ENCODE measurements at places on chromosomes 5 and 9.

- DNase-seq, result no peak
Observed at GRCh38 chr9:95512709-95513095, 4.1 kb downstream of the PTCH1 start.

- no peak for DNase-seq
Observed at GRCh38 chr9:136713550-136713949, 1.2 kb downstream of the DIPK1B start.

GRCh38 chr9:33111631-33112030 lies 35.2 kb upstream of the SMU1 start:
- no peak for DNase-seq

GRCh38 chr9:15080401-15080800 lies 170.2 kb upstream of the FREM1 start:
- no peak for DNase-seq

- no peak for DNase-seq
Observed at GRCh38 chr5:88389338-88390095, 120.9 kb upstream of the TMEM161B start.

GRCh38 chr5:143564417-143564816 lies 160.9 kb upstream of the NR3C1 start:
- no peak for DNase-seq

DNA sequence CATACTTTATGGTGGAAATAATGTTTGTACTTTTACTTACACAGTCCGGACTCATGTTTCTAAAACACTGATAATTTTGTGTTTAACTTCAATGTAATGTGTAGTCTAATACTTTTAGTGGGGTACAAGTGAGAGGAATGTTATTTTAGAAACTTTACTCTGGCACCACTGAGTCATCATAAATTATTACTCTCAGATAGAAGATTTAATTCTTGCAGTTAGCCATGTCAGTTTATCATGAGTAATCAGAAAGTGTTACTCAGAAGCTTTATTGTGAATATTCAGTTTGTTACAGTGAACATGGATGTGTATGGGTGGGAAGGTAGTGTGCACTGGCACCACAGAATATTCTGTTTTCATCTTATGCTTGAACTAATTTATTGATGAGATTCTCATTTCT lies 20.0 kb downstream of the OGN start:
- no peak for DNase-seq

DNA sequence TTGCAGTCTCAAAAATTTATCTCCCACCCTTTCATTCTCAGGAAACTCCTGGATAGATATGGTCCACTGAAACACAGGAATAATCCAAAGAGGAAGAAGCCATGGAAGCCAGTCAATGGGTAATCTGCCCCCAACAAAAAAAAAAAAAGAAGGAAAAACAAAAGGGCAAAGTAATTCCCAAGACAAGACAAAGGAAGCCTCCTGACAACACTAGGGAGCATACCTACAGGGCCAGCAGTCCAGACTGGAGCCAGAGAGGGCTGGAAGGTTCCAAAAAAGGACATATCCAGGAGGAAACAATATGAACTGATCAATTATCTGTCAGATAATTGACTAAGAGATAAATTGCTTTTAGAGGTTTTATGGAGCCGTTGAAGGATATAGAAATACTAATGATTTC lies 12.9 kb downstream of the FNIP1 start:
- no peak for DNase-seq

DNA sequence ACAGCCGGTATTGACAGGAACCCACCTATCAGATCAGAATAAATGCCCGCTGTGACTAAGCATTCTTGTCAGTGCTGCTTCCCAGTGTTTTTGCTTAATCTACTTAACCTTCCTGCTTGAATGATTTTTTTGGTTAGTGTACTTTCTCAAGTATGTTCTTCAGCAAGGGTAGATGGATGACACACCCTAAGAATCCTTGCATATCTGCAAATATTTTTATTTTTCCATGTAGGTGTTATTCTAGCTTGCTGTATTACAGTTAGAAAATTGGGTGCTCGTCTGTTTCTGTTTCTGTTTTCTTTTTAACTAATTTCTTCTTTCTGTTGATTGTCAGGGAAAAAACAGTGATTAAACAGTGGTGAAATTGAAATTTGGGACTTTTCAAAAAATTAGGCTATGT lies 64.5 kb downstream of the SEC61B start:
- DNase-seq, result no peak

- no peak for DNase-seq
Observed at GRCh38 chr5:120446901-120447300, 17.2 kb upstream of the PRR16 start.

GRCh38 chr5:131814990-131815389 lies 18.2 kb upstream of the FNIP1 start:
- no peak for DNase-seq

DNA sequence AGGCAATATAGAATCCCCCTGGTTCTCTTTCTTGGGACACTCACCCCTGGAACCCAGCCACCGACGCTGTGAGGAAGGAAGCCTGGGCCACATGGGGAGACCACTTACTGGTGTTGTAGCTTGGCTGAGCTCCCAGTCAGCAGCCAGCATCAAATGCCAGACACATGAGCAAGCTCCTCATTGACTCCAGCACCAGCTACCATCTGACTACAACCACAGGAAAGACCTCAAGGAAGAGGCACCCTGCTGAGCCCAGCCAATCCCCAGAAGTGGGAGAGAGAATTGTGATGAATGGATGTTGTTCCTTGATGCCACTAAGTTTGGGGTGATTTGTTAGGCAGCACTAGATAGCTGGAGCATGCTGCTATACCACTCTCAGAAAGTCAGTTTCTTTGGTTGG lies 36.0 kb downstream of the BNIP1 start:
- DNase-seq, result no peak

- no peak for DNase-seq
Observed at GRCh38 chr9:109974918-109975276, 194.9 kb downstream of the PALM2AKAP2 start.

- no peak for DNase-seq
Observed at GRCh38 chr5:112634166-112634565, 103.5 kb upstream of the APC start.

DNA sequence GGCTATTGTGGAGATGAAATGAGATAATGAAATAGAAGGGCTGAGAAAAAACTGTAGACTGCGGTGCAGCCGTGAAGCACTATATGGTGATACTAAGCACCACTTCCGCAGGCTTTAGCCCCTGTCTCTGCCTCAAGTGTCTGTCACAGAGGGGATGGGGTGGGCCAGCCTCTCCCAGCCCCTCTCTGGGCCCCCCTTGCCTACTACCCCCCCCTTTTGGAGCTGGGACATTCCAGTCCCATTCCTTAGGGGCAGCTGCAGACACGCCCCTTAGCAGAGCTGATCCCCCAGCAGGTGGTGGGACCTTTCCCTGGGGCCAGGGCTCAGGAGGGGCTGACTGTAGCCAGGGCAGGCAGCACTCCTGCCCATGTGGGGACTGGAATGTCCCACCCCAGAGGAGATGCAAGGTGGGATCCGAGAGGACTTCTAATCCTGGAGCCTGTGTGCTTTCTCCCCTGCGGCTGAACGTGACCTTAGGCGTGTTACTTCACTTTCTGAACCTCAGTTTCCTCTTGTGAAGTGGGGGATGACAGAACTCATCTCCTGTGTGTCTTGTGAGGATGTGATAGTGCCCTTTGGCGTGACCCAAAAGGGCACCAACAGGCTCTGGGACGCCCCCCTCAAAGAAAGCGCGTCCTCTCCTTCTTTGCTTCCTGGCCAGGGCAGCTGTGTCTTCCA lies 1.9 kb downstream of the N4BP3 start:
- DNase-seq, result no peak

GRCh38 chr5:103889500-103890209 lies 327.1 kb upstream of the NUDT12 start:
- DNase-seq, result no peak

DNA sequence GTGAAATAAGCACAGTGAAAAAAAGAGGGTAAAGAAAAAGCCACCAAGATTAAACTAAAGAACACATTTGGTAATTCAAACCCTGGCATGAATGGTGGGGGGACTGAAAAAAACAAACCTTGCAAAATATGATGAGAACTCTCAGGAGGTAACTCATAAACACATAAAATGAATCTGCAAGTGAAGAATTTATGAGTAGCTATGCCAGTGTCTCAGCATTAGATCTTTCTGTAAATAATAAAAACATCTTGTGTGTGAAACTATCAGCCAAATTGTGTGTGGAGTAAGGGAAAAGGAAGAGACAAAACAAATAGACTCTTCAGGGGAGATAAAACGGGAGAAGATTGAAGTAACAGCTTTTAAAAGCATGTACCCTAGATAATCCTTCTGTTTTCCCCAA lies 129.6 kb upstream of the SPEF2 start:
- DNase-seq, result no peak

DNA sequence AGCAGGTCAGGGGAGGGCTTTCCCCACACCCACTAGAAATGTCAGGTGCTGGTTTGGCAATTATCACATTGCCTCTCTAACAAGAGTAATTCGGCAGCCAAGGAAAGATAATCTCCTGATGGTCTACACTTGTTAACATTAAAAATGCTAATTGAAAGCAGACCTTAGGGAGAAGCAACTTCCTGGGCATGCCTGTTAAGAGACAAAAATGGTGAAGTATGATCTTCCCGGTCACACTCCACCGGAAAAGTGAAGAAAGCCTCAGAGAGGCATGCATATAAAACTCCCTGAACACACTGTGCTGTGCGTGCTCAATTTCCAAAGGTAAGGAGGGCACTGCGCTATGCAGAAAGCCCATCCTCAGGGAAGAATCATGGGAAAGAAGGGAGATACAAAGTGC lies 244.3 kb downstream of the FAM170A start:
- DNase-seq, result no peak

GRCh38 chr9:14336244-14336643 lies 22.3 kb upstream of the NFIB start:
- no peak for DNase-seq

DNA sequence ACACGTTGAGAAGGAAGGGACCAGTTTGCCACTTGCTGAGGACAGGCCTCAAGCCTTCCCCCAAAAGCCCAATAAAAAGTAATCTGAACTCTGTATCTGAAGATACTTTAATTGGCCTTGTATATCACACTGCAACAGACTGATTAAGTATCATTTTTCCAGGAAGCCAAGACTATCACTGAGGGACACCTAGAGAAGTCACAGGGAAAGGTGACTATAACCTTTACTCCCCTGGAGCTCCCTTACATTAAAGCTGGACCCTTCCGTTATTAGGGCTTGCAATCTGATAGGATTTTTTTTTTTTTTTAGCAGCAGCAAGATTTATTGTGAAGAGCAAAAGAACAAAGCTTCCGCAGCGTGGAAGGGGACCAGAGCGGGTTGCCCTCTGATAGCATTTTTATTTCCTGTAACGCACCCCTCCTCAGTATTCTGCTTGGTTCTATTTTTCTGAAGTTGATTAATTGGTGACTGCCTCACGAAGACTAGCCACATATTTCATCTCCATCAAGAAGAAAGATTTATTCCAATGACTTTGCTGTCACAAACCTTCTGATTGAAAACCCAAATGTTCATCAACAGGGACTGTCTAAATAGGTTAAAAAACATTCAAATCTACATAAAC lies 2.7 kb downstream of the CDC14B start:
- no peak for DNase-seq

GRCh38 chr9:83220730-83221129 lies 157.8 kb upstream of the RASEF start:
- DNase-seq, result no peak

- no peak for DNase-seq
Observed at GRCh38 chr5:54873691-54874090, 111.7 kb downstream of the ESM1 start.

DNA sequence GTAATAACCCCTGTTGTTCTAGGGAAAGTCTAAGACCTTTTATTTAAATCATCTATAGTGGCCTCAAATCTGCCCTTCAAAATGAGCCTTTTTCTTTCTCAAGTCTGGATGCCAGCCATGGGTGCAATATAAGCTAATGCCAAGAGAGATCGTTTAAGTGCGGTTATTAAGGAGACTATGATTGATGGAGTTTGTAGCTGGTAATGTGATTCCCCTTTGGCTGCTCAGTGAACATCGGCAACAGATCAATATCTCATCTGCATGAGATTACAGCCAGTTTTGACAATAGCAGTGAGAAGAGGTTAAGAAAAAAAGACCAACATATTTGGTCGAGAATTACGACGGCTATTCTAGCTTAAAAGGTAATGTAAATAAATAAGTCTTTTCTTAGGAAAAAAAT lies 1049.4 kb upstream of the NUDT12 start:
- DNase-seq, result no peak

- peak; percentile 96 for DNase-seq
Observed at GRCh38 chr5:134758504-134759341, at the start of gene DDX46. Gene DDX46, plus strand, starts transcription at chr5:134758779. Its CDS starts 160 bp downstream, at chr5:134758939.

DNA sequence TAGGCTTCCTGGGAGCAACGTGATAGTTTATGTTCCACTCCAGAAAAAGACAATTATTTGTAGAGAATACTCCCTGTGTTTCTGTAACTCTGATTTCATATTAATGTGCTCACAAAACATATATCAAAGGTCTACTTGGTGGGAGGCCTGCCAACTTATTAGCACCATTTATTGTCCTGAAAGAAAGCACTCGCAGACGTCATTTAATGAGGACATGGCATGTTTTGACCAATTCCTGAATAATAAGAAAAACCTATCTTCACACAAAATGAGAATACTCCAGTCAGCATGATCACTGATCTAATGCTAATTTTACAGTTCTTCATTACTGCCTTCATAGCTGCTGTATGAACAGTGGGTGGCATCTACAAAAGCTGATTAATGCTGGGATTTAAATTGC lies 46.4 kb upstream of the RASEF start:
- no peak for DNase-seq

DNA sequence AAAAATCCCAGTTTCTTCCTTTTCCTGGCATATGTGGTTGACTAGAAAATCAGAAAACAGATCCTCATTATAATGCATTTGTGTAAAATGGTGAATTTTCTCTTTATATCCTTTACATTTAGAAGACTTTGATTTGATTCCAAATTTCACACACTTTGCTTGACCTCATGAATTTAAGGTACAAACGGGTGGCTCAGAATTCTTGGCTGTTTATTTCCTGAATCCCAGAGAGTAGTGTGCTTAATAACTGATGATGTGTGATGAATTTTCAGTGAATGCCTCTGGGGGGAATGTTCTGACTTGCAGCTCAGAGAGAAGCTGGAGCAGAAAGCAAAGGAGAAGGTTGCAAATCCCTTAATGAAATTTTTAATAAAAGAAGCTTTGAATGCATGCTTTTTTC lies 126.8 kb downstream of the SPATA31D1 start:
- no peak for DNase-seq

DNA sequence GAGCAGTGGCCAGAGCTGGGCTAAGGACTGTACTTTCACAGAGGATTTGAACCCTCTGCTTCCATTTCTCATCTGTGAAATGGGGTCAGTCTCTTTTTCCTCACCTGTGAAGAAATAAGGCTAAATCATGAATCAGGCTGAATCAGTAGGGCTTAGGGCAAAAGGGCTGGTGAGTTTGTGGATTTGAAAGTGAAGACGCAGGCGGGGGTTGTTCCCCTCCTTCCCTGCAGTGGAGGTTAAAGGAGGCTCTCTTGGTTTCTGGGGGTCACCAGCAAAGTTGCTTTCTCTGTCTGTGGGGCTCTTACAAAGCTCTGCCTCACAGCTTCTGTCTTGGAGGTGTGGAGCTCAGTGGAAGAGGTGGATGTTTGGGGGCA lies 17.6 kb upstream of the NDST1 start:
- DNase-seq, result no peak

DNA sequence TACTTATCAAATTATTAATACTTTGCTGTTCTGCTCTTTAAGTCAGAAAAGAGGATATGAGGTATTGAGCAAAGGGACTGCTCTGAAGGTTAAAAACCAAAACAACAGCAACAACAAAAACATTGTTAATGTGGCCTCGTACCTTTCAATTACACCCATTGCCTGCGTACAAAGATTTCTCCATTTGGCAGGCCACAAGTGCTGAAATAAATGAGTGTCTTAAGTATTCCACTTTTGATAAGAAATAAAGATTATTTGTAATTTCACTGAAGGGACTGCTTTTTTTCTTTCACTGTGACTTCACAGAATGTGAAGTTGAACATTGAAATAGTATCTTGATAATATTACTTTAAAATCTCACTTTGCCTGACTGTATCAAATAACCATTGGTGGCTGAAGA lies 163.2 kb upstream of the MRPS30 start:
- no peak for DNase-seq

Measured in activated naive CD4-positive, alpha-beta T cell treated with anti-CD3 and anti-CD28 coated beads, Interleukin-2, amount 50 U/mL, for 16 hours (primary cell).